ENCODE measurements at places on chromosomes 5 and 9.

DNA sequence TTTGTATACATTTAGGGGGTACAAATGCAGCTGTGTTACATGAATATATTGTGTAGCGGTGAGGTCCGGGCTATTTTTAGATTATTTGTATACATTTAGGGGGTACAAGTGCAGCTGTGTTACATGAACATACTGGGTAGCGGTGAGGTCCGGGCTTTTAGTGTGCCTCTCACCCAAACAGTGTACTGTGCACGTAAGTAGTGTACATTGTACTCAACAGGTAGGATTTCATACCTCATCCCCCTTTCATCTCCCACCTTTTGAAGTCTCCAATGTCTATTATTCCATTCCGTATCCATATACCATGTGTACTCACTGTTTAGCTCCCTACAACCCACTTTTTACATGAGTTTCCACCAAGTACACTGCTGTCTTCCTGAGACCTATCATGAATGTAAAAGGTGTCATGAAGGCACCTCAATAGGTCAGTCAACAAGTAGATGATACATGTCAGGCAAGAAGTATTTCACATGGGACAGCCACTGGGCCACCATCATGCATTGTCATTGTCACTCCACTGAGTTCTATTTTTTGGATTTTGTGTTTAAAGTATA is 27.7 kb downstream of the SKP1 start:
- no peak for DNase-seq

- no peak for DNase-seq
These were observed 72.0 kb downstream of the ZNF474 start for GRCh38 chr5:122201365-122201764.

GRCh38 chr5:125890511-125890931 is 532.7 kb upstream of the GRAMD2B start:
- no peak for DNase-seq

- no peak for DNase-seq
These were observed 10.9 kb downstream of the QRFP start for GRCh38 chr9:130885484-130886375.

- no peak for DNase-seq
These were observed 34.2 kb upstream of the GOLGA1 start for GRCh38 chr9:124975131-124975530.

DNA sequence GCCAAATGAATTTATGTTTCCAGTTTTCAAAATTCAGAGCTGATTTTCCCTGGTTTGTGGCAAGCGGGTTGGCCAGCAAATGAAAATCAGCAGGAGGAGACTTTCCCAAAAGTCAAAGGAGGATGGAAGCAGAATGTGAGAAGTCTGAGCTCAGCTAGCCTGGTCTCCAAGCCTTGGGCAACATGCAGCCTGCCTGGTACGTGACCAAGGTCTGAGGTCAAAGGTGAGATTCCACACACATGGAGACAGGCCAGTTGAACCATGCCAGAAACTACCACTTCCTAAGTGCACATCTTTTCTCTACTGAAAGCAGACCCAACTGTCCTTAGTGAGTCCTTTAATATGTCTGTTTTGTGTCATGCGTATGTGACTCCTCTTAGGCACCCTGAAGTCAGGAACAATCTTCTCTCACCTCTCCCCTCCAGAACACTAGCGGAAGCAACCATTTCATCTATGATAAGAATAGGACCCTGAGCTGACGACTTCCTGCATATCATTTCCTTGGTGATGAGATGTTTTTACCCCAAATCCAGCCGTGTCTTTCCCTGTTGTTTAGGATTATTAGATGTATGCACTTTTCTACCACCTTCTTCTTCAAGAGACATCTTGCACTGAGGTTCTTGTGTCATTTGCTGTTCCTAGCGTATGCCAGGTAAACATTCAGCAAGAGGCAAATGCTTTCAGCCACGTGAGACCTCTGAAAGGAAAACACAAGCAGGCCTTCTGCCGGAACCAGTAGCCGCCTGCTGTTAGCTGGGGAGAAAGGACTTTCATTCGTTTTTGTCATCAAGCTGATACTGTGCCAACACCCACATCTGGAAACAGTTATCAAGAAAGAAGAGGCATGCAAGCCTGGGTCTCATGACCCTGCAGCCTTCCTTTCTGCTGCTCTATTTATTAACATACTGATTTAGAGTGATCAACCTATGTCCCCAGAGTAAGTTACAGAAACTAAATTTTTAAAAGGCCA is 9.7 kb upstream of the TGFBI start:
- peak; percentile 95 for DNase-seq

GRCh38 chr9:84404095-84404686 is 63.6 kb upstream of the SLC28A3 start:
- no peak for DNase-seq
